ENCODE measurements at places on chromosomes 1 and 21. TPM values are rescaled to one million over a fixed set of nuclear protein-coding genes. Genes with fewer than 3 reads are reported as not detected.

SLC39A1 gene
- total RNA-seq: 44.4 TPM

DNA sequence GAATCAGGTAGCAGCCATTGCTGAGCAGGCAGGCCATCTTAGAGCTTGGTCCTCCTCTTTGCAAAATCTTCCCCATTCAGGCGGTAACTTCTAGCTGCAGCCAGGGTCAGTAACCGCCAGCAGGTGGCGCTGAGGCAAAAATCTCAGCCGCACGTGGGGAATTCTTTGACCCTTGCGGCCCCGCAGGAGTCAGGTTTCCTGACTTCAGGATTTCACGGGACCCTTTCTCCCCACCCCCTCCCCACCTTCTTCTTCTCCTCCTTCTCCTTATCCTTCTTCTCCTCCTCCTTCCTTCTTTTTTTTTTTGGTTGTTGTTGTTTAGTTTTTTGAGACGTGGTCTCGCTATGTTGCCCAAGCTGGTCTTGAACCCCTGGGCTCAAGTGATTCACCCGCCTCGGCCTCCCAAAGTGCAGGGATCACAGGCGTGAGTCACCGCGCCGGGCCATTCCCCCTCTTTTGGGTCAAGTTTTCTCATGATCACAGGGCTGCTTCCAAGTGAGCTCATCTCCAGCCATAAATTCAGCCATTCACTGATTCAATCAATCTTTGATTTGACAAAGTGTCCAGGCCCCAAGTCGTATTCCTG, 33.4 kb upstream of the TENT5B start:
- DNase-seq: peak; percentile 75

KRTAP10-11 gene
- total RNA-seq: not detected

GABPA gene
- total RNA-seq: 23.2 TPM

GRCh38 chr21:38171723-38172344, 85.0 kb upstream of the KCNJ15 start:
- no peak for DNase-seq

PIGR gene
- total RNA-seq: under 0.01 TPM

DNA sequence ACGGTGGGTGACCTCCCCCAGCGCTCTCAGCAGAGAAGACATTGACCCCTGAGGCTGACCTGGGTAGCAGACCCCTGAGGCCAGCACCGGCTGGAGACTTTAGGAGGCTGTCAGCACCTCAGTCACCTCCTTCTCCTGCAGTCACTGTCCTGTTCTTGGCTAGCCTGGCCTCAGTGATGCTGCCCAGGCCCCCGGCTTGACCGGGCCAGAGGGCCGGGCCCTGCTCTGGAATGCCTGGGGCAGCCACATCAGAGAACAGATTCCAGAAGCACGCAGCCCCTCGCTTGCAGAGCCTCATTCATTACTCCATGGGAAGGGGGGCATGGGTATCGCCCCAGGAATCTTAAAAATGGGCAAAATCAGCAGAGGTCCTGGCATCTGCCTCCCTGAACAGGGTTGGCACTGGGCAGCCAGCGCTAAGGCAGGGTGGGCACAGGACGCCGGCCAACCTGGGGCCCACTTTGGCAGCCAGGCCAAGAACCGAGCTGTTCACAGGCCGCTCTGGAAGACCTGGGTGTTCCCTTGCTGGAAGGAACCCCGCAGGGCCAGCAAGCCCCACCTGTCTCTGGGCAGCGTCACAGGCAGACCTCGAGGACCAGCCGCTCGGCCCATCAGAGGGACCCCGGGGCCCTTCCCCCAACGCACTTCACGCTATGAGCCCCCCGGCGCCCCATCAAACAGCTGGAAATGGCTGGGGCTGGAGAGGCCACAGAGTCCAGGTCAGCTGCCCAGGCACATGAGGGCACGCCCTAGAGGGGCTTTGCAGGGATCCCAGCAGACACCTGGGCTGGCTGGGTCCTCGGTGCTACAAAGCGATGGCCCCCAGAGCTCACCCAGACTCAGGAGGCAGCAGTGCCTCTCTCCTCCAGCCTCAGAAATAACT, 45.1 kb downstream of the MEGF6 start:
- no peak for DNase-seq

DMRTA2 gene
- 0.04 TPM for total RNA-seq

DNA sequence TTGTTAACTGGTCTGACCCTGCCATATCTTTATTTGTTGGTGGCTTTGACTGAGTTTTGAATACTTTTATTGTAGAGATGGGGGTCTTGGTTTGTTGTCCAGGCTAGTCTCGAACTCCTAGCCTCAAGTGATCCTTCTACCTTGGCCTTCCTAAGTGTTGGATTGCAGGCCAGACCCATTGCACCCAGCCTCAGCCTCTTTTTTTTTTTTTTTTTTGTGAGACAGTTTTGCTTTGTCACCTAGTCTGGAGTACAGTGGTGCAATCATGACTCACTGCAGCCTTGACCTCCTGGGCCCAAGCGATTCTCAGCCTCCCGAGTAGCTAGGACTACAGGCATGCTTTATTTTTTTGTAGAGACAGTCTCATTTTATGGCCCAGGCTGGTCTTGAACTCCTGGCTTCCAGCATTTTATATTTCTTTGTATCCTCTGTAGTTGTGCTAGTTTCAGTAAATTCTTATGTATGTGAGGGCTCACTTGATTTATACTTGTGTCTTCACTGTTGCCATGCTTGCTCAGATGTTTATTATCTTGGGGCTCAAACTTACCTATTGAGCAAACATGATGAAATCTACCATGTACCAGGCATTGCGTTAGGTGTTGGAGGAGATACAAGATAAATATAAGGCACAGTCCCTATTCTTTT, 24.1 kb downstream of the THRAP3 start:
- DNase-seq: no peak

- no peak for DNase-seq
Measured at GRCh38 chr1:8095584-8095983, 69.5 kb upstream of the ERRFI1 start.

SH2D1B gene
- 0.27 TPM for total RNA-seq

DNA sequence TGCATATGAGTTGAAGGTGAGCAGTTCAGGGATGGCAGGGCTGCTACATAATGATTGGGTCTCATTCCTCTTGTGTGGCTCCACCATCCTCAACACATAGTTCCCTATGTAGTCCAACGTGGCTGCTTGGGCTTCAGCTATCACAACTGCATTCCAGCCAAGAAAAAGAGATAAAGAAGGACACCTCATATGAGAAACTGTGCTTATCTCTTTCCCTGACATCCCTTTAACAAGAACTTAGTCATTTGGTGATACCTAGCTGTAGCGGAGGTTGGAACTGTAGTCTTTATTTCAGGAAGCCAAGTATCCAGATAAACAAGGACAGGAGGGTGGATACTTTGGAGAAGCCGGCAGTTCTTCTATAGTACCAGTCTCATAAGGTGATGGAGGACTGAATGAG, 42.7 kb upstream of the DNASE2B start:
- no peak for DNase-seq

GRCh38 chr21:29311802-29312201, 13.1 kb downstream of the BACH1 start:
- no peak for DNase-seq

GRCh38 chr1:243963571-243963970, 87.5 kb upstream of the ZBTB18 start:
- DNase-seq: no peak

DNA sequence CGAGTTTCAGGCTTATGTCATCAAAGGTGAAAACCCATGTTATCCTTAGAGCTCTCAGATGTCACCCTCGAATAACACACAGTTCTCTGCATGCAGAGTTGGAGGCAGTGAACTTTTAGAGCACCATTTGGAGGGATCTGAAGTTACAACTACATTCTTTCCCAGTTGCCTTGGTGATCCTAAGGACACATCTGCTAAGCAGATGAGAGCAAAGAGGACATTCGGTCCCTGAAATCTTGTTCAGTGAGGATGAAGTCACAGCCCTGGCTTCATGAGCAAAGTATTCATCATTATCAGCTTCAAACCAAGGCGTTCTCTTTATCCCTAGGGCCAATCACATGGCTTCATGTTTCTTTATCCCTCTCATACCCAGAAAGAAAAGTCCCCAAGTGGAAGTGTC, 23.1 kb upstream of the MCOLN2 start:
- peak; percentile 89 for DNase-seq

GRCh38 chr1:15168479-15168878, 14.9 kb downstream of the TMEM51 start:
- no peak for DNase-seq

DNA sequence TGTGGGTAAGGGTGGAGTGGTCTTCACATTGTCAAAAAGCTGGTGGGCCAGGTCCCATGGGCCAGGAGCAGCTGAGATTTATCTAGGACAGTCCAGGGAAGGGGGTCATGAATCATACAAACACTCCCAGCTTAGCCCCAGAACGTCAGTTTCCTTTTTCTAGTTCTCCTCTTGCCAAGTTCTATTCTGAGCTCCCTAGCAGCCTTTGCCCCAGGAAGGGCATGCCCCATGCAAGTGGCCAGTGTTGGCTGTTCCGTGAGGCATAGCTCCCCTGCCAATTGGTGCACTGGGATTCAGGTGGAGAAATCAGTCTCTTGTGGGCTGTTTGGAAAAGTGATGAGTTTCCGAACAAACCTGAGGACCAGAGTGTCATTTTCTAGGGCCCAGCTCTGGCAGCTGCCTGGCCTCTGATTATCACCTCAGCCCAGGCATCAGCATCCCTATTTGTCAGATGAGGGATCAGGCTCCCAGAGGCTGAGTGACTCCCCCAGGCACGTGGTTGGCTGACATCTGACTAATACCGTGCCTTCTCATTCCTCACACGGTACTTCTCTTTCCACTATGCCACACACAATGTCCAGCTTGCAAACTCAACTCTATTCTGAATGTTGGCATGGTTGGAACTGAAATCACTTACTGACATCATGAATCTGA, 14.2 kb upstream of the MYOM3 start:
- no peak for DNase-seq

- DNase-seq: no peak
Measured at GRCh38 chr1:39640861-39641260, 1.4 kb upstream of the HEYL start.

DNA sequence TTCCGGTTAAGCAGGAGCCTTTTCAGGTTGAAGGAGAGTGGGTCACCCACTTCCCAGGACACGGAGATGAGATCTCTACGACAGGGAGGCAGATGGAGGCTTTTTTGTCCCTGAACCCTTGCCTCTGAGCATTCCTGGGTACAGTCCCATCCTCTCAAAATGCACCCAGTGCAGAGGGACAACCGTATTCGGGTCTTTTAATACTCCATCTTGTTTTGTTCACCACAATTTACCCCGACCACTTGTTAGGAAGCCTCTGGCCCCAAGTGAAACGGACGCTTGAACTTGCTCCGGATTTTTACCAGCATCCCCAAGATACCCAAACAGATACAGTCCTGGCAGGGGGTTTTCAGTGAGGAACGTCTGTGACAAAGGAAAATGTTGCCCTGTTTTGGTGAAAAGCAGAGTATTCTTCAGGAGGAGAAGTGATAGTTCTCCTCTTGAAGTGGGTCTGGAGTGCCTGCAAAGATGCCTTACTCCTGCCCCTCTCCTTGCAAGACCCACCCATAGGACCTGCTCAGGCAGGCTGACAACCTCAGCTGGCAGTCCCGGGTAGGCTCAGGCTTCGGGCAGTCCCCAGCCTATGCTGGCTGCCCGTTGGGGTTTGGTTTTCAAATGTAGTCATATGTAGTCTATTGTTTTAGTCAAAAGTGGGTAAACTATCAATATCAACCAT, 669 bp upstream of the ARL8A start:
- DNase-seq: no peak

DNA sequence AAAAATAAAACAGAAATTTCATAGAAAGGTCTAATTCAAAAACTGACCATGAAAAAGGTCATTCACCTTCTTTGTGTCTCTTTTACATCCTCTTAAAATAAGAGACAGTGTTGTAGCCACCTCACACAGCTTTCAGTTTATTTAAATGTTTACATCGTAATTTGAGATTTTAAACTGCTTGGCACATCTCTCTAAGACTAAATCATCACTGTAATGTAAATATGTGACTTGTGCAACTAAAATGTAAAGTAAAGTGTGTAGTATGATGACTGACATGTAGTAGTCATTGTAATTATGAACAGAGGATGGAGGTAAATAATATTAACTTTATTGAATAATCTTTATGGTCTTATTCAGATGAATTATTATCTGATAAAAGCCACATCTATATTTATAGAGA, 283.9 kb downstream of the KCNT2 start:
- no peak for DNase-seq

- DNase-seq: no peak
Measured at GRCh38 chr1:155022136-155022926, 11.2 kb downstream of the DCST2 start.

ECM1 gene
- total RNA-seq: 2.2 TPM

SPATA21 gene
- 0.04 TPM for total RNA-seq

GABRD gene
- 0.35 TPM for total RNA-seq

- DNase-seq: no peak
Measured at GRCh38 chr1:67517046-67517445, 86.8 kb upstream of the SERBP1 start.

FLG2 gene
- not detected for total RNA-seq

DNA sequence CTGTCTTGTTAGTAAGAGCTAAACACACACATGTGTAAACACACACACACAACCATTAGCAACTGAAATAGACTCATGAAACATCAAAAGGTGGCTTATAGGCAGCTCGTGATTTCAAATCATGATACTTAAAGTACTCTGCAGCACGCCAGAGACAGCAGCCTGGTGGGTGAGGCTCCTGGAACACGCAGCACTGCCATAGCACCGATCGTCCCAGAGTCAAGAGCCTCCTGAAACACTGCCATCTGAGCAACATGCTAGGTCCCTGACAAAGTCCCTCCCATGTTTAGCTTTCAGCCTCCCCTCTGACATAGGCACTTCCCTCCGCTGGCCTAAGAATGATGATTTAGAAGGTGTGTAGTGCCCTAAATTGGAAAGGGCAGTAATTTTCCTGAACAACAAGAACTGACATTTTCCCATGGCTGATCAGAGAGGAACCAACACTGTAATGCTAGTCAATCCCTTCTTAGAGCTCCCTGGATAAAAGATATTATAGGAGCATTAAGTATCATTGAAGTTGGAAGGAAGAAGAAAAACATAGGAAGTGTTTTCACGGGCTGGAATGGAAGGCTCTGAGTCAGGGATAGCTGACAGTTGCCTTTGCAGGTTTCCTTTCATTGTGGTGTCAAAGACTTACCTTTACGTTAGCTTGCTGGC, 14.1 kb upstream of the DPT start:
- no peak for DNase-seq

CCDC190 gene
- 9.7 TPM for total RNA-seq

- no peak for DNase-seq
Measured at GRCh38 chr1:35371506-35371905, 103.0 kb downstream of the ZMYM4 start.

DNA sequence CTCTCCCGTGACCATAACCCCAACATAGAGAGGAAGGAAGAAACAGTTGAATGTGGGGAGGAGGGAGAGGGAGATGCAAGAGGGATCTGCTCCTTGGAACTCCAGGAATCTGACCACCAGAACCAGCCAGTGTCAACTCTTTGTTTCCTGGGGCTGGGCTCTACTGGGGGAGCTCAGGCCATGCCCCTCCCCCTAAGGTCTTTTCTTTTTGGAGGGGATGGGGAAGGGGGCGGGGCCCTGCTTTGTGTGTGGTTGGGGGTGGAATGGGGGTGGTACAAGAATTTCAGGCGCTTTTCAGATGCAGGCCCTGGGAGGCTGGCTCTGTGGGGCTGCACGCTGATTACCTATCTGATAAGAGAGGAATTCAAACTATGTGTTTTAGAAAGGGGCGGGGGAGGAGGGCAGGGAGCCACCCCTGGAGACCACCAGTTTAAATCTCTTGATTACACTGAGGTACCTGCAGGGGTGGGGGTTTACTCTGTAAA, 8.3 kb downstream of the LIN28A start:
- no peak for DNase-seq
